Activated T-helper 1 cell treated with anti-CD3 and anti-CD28 coated beads, Interleukin-12 subunit alpha, Interleukin-12 subunit beta, Interleukin-2, Interleukin-4 antibody, amounts not matched to agents 30 ng/mL and 10 ng/mL and 1 ng/mL, durations not matched to agents 14 hours and 24 hours and 36 hours (primary cell): ENCODE measurements at places on chromosomes 3 and 15. TPM values are rescaled to one million over a fixed set of nuclear protein-coding genes. Genes with fewer than 3 reads are reported as not detected.

GRCh38 chr3:24020036-24020691 lies 75.1 kb downstream of the NR1D2 start:
- no peak for DNase-seq

- no peak for DNase-seq
Observed at GRCh38 chr15:89381888-89382686, 47.5 kb upstream of the POLG start.

GRCh38 chr3:102143536-102143935 lies 291.3 kb upstream of the ZPLD1 start:
- no peak for DNase-seq

- no peak for DNase-seq
Observed at GRCh38 chr3:171753665-171754408, 56.4 kb downstream of the PLD1 start.

DNA sequence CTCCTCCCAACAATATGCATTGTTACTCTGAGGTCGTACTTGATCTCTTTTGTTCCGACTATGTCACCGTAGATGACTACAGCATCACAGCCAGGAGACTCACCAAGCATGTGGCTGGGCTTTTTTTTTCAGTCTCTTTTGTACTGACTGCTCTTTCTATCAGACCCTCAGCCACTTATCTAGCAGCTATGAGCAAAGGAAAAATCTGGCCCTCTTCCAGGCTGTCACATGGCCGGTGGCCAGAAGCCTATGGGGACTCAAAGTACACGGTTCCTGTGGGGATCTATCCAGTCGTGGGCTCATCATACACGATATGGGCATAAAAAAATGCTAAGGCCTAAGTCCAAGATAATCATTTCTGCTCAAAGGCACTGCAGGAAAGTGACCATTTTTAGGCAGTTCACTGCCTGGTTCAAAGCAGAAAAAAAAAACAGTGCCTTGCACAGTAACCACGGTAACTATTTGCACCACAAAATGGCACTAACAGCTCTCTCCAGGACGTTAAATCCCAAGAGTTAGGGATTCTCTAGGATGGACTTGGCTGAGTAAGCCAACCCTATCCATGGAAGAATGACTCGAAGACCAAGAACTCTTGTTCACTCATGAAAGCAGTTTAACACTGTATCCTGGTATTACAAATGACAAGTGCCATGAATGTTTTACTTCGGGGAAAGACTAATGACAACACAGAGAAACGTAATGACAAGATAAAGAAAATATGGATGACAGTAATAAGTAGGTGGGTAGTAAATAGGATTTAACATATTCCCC lies 50.3 kb downstream of the SHQ1 start:
- no peak for DNase-seq

DNA sequence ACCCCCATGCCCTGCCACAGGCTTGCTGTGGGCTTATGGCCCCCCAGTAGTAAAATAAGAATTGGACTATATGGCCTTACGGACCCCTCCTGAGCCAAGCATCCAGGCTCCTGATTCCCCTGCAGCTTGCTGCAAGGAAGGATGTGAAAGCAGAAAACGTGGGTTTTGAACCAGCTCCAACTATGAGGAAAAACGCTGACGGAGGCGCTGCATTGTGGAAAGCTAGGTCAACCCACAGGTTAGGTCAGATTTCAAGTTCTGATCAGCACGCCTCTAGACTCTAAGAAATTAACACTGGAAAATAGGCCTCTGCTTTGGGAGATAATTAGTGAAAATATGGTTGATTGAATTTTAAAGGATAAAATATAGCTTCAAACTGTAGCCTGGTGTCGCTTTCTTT lies 195.4 kb upstream of the HES1 start:
- DNase-seq = no peak

GRCh38 chr3:139288266-139288821 lies 55.5 kb upstream of the MRPS22 start:
- DNase-seq = no peak

DNA sequence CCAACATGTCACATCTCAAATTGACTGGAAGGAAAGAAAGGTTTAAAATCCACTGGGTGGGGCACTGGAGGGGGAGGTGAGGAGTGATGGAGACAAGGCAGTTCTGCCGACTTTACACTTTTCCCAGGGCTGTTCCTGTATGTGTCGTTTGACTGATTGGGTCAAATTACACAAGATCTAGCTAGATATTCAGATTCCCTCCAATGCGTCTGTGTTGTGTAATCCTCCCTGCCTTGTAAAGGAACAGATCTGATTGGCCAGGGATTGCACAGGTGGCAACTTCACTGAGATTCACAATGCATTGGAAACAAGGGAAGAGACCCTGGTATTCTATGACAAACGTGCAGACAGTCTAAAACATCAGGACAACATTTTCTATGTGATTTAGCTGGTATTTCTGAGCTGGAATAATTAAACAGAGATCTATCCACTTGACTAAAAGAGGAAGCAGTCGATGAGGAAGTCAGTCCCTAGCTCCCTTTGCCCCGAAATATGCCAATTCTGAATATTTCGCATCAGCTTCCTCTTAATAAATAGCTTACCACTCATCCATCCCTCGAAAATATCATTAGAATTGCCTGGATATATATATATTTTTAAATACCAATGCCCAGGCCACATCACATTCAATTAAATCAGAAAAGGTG lies 312.9 kb downstream of the RORA start:
- DNase-seq = no peak

- DNase-seq = no peak
Observed at GRCh38 chr3:127858937-127859336, 36.6 kb upstream of the MGLL start.

GRCh38 chr3:129314386-129315222 lies 35.9 kb downstream of the HMCES start:
- peak; percentile 67 for DNase-seq

GRCh38 chr15:33722005-33722672 lies 246.2 kb upstream of the CHRM5 start:
- DNase-seq = no peak

DNA sequence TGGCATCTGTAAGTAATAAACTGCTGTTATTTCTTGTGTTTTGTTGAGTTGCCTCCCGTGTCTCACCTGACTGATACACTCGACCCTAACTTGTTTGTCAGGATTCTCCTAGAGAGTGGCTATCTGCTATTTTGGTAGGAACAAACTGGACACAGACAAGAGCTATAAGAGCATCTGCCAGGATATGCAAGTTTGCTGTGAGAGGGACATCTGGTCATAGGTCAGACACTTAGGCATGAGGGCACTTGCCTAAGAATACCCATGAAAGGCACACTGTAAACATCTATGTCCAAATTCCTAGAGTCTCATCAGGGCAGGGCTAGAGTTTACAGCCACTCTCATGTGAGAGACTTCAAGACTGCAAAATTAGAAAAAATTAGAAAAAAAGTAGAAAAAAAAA lies 32.5 kb downstream of the NEDD4 start:
- DNase-seq = no peak

DNA sequence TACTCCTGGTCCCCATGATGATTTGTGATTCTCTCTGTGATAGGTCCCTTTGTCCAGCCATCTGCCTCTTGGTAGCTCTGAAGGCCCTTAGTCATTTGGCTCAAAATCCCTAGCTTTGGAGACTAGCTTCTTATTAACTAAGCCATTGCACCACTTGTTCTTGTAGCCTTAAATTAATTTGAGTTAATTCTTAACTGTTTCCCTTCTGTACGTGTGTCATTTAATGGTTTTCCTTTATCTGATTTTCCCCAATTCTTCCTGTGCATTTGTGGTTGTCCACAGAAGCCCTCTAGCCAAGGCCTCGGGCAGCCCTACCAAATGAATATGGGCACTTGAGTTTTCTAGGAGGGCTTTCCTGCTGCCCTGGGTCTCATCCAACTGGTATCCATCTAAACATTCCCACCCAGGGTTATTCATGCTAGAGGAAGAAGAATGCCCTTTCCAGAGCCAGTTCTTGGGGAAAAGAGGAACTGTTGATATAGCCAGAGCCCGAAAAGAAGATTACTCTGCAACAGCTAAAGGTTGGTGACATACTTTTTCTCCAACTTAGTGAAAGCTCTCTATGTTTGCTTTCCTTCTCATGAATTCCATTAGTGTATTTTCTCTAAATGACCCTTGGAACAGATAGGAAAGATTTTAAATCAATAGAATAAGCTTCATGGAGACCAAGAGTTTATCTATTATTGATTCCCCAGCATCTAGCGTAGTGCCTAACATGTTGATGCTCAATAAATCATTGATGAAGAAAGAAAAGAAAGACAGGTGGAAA lies 44.2 kb upstream of the ZBTB38 start:
- no peak for DNase-seq

DNA sequence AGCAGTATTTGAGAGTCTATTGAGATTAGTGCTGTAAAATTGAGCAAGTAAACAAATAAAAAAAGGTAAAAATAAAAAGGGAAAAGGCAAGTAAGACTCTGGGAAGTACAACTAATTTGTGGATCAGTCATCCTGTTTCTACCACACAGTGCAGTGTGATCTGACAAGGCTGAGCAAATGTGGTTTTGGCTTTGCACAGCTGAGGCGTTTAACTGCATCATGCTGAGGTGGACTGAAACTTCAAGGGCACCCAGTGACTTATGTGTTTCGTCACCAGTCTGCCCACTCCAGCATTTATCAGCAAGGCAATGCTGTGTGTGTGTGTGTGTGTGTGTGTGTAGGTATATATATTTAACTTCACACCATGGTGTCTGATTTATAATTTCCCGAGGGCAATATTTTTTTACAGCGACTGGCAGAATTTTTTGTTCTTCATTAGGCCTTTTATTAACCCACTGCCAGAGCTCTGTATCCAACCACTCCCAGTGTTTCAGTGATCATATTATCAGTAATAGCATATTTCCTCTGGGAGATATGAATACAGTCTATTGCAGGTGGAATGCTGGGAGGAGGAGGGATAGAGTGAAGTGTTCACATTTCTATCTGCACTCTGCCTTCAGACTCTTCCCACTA lies 131.5 kb upstream of the SATB1 start:
- DNase-seq = peak; percentile 71

- DNase-seq = no peak
Observed at GRCh38 chr15:90294601-90295269, 29.3 kb downstream of the NGRN start.

GRCh38 chr15:80289528-80290495 lies 37.8 kb upstream of the CTXND1 start:
- DNase-seq = no peak

GRCh38 chr3:30544812-30545211 lies 61.6 kb upstream of the TGFBR2 start:
- DNase-seq = no peak

- DNase-seq = no peak
Observed at GRCh38 chr3:42032693-42033349, 58.3 kb upstream of the TRAK1 start.

DNA sequence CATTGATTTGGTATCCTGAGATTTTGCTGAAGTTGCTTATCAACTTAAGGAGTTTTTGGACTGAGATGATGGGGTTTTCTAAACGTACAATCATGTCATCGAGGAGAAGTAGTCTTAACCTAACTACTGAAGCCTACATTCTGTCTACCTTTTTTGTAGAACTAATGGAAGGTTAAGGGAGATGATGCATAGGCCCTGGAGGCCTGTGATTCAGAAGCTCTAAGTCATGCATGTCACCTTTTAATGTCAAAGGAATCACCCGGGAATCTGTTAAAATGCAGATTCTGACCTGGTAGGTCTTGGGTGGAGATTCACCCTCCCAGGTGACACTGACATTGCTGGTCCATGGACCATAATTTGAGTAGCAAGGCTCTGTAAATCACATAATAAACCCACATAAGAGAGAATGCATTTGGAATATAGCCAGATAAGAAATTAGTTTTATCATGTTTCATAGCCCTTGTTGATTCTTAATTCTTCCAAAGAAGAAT lies 64.9 kb downstream of the GHSR start:
- no peak for DNase-seq

DNA sequence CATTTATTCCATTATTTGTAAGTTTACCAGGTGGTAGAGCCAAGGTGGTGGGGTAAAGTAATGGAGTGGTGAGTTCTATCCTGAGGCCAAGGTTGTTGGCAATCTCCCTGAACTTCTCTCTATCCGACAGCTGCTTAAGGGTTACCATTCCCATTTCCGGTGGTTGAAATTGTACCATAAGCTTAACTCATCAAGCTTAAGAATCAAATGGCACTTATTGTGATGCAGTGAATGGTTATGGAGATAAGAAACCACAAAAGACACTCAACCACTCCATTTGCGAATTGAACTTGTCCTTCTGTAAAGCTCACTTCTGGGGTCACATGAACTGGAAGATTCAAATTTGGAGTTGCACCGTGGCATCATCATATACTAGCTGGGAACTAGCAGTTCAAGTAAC lies 287.4 kb upstream of the SLCO3A1 start:
- DNase-seq = no peak

DNA sequence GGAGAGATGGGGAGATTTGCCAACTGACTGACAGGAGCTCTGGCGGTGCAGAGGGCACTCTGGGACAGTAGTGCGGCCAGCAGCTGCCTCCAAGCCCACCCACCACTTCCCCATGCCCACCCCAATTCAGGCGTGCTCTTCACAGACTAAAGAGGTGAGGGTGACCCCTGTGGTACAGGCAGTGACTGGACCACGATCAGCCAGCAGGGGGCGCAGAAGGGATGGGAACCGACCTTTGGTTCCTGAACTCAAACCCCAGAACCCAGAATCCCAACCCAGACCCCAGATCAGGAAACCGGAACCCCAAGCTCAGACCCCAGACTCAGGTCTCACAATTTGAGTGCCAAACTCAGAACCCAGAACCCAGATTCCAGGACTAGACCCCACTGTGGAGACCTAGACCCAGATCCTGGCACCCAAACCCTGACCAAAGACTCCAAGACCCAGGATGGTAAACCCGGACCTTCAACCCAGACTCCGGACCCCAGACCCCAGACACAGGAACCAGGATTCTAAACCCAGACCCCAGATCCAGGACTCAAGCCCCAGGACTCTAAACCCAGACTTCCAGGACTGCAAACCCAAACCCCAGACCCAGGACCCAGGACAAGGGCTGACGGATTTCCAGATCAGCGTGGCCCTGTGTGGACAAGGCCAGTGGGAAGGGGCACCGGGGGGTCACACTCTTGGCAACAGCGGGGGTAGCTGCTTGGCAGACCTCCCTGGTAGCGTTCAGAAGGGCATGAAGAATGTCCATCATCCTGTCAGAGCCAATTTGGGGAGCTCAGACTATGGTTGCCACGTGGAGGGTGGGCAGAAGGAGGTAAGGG lies 3.7 kb upstream of the MYL3 start:
- peak; percentile 56 for DNase-seq

The PPP1R14D gene
- total RNA-seq = not detected in 2 replicates

The FILIP1L gene
- 2.0 and 2.9 TPM in 2 replicates for total RNA-seq

The ERC2 gene
- total RNA-seq = 0.54 TPM in 1 of 2 replicates, not detected in the other

The AMIGO3 gene
- 0.39 TPM in 1 of 2 replicates, not detected in the other for total RNA-seq

The ZNF717 gene
- 5.6 and 6.4 TPM in 2 replicates for total RNA-seq

The KNG1 gene
- total RNA-seq = not detected in 2 replicates

The CRTAP gene
- 30.3 and 33.2 TPM in 2 replicates for total RNA-seq

The DUOXA1 gene
- total RNA-seq = 0.37 TPM in 1 of 2 replicates, not detected in the other
